ENCODE measurements at places on chromosomes 12 and 14. TPM values are rescaled to one million over a fixed set of nuclear protein-coding genes. Genes with fewer than 3 reads are reported as not detected.

DNA sequence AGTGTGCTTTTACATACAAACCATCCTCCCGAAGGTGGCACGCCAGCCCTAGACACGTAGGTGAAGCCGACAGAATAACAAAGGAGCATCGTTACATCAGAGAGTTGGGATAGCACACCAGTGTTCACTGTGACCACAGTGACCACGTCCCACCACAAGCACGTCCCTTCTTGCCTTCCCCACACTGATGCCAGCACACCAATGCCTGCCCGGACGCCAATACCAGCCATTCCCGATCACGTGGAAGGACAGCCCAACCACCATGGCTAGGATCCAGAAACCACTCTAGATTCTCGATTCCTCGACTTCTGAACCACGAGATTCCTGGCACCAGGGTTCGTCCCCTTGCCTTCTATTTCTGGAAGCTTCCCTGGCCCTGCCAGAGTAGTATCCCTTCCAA lies 48.0 kb upstream of the GPR68 start:
- H3K36me3 ChIP-seq, result peaks cover 67% of the 10 kb centered on the region
- H3K4me1 ChIP-seq, result no peaks in the 10 kb centered on the region
- H3K27me3 ChIP-seq, result no peaks in the 10 kb centered on the region
- peak overlapping the region; percentile 26 for H3K27ac ChIP-seq

GRCh38 chr12:26651566-26652188 lies 181.3 kb downstream of the ITPR2 start:
- no peak overlapping the region for H3K4me3 ChIP-seq
- H3K36me3 ChIP-seq, result peaks cover 64% of the 10 kb centered on the region
- no peaks in the 10 kb centered on the region for H3K4me1 ChIP-seq
- H3K27ac ChIP-seq, result no peak overlapping the region
- no peaks in the 10 kb centered on the region for H3K27me3 ChIP-seq

DNA sequence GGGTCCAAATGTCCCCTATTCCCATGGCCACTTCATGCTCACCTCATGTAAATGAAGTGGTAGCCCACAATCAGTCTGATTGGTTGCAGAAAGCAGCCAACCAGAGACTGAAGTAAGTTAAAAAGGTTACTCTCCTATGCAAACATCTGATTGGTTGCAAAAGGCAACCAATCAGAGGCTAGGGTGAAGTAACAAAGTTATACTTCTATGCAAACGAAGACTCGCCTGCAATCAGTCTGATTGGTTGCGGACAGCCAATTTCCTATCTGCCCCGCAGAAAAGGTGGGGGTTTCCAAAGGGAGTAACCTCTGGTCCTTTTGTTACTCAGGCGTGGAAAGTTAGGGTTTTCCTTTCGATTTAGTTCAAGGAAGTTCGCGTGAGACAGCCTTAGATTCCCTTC lies 208.1 kb upstream of the NEDD1 start:
- no peaks in the 10 kb centered on the region for H3K36me3 ChIP-seq
- no peak overlapping the region for H3K27ac ChIP-seq
- no peak overlapping the region for H3K4me3 ChIP-seq
- no peaks in the 10 kb centered on the region for H3K4me1 ChIP-seq
- H3K27me3 ChIP-seq, result peaks cover 23% of the 10 kb centered on the region

DNA sequence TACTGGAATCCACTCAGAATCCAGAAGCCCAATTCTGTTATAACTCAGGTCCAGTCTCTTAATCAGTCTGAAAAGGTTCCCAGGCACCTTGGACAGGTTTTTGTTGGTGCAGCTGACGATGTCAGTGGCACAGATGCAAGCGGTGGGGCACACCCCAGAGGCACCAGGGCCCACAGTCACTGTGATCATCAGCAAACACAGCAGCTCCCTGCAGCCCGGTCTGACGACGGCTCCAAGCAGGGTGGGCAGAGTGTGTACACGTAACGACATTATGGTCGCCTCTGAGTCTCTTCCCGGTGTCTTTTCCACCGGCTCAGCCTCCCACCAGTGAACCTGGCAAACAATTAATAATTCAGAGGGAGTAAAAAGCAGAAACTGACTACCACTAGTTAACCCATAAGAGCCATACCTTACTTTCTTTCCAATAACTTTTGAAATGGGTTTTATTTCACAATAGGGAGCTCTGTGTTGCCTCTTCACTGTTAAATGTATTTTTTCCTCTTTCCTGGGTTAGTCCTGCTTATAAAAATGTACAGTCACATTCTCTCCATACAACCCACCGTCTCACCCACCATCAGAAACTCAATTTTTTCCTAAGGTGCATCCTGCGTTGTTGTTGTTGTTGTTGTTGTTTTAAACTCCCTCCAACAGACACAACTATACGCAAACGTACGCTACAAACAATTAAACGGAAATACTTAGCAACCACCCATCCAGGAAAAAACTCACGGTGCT lies 521 bp upstream of the PCED1B start:
- peak; percentile 68 for DNase-seq
- peaks cover 67% of the 10 kb centered on the region for H3K4me1 ChIP-seq
- no peaks in the 10 kb centered on the region for H3K27me3 ChIP-seq
- H3K27ac ChIP-seq, result peak overlapping the region; percentile 96

DNA sequence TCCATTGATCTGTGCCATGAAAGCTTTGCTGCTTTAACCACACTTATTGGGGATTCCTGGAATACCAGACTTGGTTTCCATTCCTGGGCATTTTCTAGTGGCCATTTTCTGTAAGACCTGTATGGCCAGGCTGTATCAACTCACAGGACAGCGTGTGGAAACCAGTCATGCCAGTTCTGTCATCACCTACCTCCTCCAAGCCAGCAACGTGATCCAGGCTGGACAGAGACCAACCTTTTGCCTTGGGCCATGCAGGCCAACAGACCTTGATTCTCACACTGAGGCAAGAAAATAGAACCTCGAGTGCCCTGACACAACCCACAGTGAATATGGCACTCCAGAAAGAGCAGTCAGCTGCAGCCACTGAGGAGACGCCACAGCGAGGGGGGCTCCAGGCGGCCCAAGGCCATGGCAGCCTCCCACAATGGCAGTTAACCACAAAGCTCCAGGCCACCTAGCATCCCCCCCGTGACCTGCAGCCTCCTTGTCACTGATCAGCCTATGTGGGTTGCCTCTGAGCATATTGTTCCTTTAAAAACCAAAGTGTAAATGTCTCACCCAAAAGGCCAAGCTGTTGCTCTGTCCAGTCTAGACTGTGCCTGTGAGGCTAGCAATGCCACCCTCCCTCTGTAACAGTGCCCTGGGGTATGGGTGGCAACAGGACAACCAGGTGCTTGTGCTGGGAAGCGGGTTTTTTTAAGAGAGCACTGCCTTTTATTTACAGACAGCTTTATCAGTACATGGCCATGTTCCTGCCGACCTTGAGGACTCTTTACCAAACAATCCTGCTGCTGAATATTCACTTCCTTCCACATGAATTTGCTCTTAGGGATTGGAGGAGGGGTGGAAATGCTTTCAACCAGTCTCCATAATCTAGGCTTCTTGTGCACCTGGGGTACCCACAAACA lies 168.7 kb upstream of the HIF1A start:
- no peak for DNase-seq
- no peak overlapping the region for H3K4me3 ChIP-seq
- H3K4me1 ChIP-seq, result peaks cover 92% of the 10 kb centered on the region
- peak overlapping the region; percentile 86 for H3K27ac ChIP-seq
- peaks cover 58% of the 10 kb centered on the region for H3K36me3 ChIP-seq
- no peaks in the 10 kb centered on the region for H3K27me3 ChIP-seq

DNA sequence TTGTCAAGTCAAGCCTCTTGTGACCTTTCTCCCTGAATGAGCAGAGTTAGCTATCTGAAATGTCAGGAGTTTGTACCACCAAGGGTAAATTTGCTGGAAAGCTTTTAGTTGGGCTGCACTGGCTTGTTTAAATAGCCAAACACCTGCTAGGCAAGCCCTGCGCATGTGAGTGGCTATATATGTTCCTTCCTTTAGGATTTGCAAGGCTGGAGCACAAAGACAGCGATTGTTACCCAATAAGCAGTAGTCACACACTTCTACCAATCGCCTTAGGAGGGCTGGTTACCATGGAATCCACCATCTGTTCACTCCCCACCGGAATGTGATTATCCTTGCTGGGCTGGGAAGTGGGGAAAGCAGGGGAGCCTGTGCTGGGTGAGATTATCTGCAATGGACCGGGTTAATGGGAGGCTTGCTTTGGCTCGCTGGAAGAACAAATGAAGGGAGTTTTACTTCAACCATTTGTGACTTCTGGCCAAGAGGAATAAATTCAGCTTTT lies 102.5 kb downstream of the FGD4 start:
- no peak for DNase-seq
- no peak overlapping the region for H3K4me3 ChIP-seq
- H3K4me1 ChIP-seq, result no peaks in the 10 kb centered on the region
- H3K36me3 ChIP-seq, result no peaks in the 10 kb centered on the region
- no peak overlapping the region for H3K27ac ChIP-seq

GRCh38 chr14:83355609-83356008 lies 1822.0 kb upstream of the SEL1L start:
- no peaks in the 10 kb centered on the region for H3K27me3 ChIP-seq
- no peaks in the 10 kb centered on the region for H3K36me3 ChIP-seq
- no peak overlapping the region for H3K27ac ChIP-seq
- no peaks in the 10 kb centered on the region for H3K4me1 ChIP-seq
- no peak for DNase-seq

GRCh38 chr14:33936391-33936790 lies 14.5 kb downstream of the EGLN3 start:
- H3K36me3 ChIP-seq, result no peaks in the 10 kb centered on the region
- no peak for DNase-seq

DNA sequence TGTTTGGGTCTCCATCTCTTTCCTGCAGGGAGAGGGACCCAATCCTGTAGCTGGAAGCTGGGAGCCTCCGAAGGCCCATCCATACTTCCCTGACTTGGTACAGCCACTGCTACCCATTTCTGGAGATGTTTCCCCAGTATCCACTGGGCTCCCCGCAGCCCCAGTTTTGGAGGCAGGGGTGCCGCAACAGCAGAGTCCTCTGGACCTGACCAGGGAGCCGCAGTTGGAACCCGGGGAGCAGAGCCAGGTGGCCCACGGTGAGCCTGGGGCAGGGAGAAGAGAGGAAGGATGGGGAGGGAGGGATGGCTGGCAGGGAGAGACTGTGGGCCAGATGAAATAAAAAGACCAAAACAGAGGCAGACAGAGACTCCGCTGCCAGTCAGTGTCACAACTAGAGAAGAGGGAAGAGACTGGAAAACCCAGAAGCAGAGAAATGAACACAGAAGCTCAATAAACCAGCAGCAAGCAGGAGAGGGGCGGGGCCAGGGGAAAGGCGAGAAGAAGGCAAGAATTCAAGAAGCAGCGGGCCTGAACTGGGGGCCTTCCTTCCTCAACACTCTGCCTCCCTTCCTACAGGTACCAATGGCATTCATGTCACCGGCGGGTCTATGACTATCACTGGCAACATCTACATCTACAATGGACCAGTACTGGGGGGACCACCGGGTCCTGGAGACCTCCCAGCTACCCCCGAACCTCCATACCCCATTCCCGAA lies 6.3 kb downstream of the LTBR start:
- no peak for DNase-seq
- no peaks in the 10 kb centered on the region for H3K4me1 ChIP-seq
- no peaks in the 10 kb centered on the region for H3K36me3 ChIP-seq
- no peak overlapping the region for H3K27ac ChIP-seq
- no peak overlapping the region for H3K4me3 ChIP-seq

GRCh38 chr12:63103494-63104131 lies 47.4 kb downstream of the AVPR1A start:
- peaks cover 4% of the 10 kb centered on the region for H3K27me3 ChIP-seq
- no peaks in the 10 kb centered on the region for H3K4me1 ChIP-seq
- no peaks in the 10 kb centered on the region for H3K36me3 ChIP-seq
- no peak overlapping the region for H3K4me3 ChIP-seq
- peak; percentile 25 for DNase-seq
- H3K27ac ChIP-seq, result no peak overlapping the region

DNA sequence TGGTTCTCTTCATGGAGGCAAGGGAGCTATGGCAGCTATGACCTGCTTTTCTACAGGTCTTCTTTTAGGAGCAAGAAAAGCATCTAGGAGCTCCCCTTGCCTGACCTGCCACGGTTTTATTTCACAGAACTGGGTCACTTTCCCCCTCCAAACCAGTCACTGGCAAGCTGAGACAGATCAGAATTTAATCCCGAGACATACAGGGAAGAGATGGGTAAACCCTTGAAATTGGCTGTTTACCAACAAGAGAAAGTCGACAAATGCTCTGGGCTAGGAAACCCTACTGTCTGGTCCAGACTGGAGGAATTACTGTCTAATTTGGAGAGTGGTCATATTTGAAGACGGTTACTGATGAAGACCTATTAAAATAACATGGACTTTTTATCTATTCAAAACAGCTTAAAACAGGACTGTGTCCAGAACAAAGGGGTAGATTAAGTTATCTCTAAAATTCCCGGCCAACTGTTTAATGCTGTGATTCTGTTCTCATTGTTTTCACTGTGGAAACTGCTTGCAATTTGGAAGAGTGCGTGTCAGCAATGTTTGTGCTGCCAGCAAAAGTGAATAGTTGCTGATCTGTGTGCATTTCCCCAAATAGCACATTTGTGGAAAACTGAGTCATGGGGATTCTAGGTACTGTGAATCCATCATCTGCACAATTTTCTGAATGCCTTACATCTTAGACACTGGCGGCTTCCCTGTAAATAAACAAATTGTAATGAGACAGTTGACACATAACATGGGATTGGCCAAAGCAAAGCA lies 73.4 kb upstream of the EEA1 start:
- H3K4me3 ChIP-seq, result no peak overlapping the region
- no peaks in the 10 kb centered on the region for H3K4me1 ChIP-seq
- no peak for DNase-seq
- H3K27ac ChIP-seq, result no peak overlapping the region
- no peaks in the 10 kb centered on the region for H3K36me3 ChIP-seq

DNA sequence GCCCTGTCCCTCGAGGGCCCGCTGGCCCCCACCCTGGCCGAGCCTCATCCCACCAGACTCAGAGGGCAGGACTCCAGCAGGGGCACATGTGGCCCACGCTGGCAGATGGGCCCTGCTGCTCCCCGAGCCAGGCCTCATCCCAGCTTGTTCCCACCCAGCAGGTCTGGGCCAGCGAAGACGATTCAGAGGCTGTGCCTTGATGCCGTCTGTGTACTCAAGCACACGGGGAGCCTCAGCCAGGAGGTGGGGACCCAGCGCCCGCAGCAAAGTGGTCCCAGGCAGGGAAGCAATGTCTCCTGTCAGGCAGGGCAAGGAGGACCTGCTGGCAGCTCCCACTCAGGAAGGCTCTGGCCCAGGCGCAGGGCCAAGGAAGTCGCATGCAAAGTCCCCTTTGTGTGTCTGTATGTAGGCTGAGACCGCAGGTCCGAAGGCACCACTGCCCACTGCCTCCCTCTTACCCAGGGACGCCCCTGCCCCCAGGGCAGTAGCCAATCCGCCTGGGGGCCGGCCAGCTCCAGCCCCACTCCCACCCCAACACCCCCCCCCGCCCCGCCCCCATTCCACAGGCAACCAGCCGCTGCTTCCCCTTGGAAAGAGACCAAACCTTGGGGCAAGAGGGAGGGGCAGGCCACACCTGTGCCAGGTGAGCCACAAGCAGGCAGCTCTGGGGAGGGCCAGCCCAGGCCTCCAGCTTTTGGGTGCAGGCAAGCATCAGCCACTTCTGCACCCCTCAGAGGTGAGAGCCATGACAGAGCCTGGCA lies 9.4 kb downstream of the DEGS2 start:
- peaks cover 15% of the 10 kb centered on the region for H3K4me1 ChIP-seq
- DNase-seq, result no peak
- peaks cover 3% of the 10 kb centered on the region for H3K36me3 ChIP-seq
- H3K27ac ChIP-seq, result no peak overlapping the region
- no peak overlapping the region for H3K4me3 ChIP-seq
- H3K27me3 ChIP-seq, result no peaks in the 10 kb centered on the region

The PIWIL1 gene
- not detected for total RNA-seq

All from activated CD4-positive, alpha-beta T cell treated with anti-CD3 and anti-CD28 coated beads for 36 hours (primary cell).